ENCODE measurements at places on chromosomes 5 and 9.

DNA sequence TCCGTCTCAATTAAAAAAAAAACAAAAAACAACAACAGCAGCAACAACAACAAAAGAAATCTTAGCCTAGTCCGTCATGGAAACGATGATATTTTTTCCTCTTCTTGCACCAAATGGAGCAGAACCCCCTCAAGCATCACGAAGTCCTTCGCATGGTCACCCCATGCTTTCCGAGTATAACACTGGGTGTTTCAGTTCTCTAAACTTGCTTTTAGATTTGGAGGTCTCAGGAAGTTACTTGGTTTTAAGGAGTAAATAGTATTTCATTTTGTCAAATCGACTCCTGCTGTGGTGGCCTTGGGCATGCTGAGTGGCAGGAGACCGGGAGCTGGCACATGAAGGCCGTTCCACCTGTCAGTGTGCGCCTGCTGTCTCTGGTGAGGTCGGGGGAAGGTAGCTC is 118.5 kb upstream of the CACNA1B start:
- DNase-seq: no peak

DNA sequence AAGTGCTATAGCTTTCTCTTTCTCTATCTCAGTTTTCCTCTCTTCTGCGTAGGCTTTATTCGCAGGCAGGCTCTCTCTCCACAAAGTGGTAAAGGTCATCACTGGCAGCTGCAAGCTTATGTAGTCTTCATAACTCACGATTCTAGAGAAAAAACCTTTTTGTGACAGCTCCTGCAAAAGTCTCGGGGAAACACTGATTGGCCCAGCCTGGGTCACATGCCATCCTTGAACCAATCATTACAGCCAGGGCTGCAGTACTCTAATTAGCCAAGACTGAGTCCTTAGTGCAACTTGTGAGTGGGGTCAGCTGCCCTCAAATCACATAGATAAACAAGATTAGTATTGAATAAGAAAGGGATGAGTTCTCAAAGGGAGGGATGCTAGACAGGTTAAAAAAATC is 18.3 kb upstream of the FRMPD1 start:
- no peak for DNase-seq

DNA sequence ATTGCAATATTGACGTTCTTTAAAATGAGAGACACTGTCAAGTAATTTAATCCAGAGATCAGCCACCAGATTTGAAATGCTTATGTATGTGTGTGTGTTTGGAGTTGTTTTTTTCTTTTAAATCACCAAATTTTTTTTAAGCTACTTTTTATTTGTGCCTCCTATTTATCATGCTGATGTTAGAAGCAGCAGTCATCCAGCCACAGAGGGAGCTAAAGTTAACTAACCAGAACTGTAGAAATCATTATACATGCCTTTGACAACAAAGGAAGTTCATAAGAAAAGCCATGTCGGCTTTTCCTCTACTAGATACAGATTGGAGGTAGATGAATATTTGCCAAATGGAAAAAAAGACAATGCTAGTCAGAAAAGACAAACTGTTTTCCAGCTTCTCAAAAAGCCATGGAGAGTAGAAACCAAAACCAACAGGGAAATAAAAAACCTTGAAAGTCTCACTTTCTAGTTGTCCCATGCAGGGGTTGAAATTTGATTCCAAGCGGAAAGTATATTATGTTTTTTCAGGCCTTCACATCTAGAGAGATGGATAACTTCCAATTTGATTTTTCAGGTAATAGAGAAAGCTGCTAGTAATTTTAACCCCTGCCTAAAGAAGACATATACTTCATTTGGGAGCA is 4.5 kb downstream of the PURA start:
- DNase-seq: no peak

DNA sequence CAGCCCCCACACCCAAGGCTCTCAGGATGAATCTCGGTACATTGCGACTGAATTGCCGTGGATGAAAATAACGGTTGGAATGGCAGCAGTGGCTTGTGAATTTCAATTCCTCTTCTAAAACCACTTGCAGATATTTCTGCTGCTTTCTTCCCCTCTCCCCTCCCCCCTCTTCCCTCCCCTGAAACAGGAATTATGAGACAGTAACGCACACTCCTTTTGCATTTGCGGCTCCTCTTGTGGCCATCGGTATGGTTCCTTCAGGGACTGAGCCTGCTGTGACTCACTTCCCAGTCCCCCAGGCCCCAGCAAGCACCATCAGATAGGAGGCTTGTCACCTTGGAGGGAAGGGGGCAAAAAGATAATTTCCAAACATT is 9.7 kb downstream of the DCANP1 start:
- no peak for DNase-seq

DNA sequence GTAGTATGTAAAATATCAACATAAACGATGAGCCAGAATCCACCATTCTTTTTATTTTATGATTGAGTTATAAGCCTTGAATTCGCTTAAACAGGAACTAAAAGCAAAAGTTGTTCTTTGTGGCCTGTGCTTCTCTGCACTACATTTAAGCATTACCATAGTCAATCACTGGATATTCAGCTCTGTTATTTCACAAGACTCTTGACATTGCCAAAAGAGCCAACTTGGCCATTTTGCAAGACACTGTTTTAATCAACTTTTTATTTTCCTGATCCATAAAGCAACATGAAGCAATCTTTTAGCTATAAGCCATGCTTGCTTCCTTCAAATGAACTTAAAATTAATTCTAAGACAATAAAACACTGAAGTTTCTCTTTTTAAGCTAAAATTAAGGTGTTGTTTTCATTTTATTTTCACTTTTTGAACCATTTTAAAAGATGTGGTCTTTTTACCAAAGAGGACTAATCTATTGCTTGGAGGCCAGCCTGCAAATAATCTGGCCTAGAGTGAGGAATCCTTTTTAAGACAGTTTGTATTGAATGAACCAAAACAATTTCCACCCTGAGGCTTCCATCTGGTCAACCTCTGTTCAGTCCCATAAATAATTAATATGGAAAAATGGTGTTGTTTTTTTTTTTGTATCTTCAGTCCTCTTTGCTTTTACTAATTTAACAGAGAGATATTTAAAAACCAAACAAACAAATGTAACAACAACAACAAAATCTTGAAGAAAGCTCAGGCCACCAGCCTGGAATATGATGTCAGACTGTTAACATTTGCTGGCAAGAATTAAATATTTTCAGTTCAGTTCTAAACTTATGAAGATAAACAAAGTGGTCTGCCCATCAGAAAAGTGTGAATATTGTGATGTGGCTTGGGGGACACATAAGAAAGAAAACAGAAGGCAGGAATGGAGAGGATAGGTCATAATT is 274.4 kb downstream of the MARCHF11 start:
- DNase-seq: no peak

- no peak for DNase-seq
These were observed 380.5 kb downstream of the SLCO4C1 start for GRCh38 chr5:101915554-101915953.

DNA sequence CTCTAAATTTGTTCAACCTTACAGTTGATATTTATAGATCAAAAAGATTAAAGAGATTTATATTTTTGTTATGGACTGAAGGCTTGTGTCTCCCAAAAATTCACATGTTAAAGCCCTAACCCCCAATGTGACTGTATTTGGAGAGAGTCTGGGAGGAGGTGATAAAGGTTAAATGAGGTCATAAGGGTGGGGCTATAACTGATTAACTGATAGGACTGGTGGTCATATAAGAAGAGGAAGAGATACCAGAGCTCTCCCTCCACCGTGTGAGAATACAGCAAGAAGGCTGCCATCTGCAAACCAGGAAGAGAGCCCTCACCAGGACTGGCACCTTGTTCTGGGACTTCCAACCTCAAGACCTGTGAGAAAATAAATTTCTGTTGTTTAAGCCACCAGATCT is 264.3 kb downstream of the ENC1 start:
- no peak for DNase-seq

DNA sequence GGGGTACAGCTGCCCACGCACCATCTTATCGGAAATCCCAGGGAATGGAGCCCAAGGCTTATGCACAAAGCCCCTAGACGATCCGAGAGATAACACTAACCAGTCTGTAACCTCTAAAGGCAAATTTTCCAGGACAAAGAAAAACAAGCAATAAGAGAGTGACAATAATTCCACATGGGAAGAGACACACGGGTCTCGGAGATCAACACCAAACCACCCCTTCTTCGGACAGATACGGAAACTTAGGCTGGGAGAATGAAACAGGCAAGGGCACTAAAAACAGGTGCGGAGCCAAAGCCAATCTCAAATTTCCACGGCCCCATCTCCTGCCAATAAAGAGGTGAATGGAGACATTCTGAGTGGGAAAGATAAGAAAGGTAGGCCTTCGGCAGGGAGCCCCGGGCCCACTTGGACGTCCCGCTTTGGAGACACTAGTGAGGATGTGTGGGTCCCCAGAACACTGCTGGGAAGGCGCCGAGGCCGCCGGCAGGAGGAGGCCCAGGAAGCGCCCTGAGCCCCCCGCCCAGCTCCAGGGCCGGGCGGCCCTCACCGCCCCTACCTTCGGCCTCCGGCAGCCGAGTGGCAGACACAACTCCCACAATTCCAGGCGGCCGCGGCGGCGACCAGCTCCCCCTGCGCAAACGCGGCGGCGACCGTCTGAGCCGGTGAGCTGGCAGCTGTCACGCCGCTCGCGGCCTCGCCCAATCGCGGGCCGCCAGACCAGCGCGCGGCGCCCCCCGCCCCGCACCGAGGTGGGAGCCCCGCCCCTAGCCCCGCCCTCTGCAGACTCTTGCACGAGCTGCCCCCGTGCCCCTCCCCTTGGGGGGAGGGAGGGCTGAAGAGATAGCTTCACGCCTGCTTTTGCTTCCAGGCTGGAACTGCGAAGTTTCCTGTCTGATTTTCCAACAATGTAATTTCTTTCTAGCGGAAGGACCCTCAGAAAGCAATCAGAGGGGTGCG is at the start of gene SIL1:
TSS of gene SIL1 (minus strand) at position 659 of the 960 bp plus-strand sequence. CDS start 70,525 bp downstream, outside the sequence.
- DNase-seq: peak; percentile 96
